ENCODE measurements at places on chromosomes 1 and 21. TPM values are rescaled to one million over a fixed set of nuclear protein-coding genes. Genes with fewer than 3 reads are reported as not detected.

GRCh38 chr1:219113261-219113660 is 60.4 kb upstream of the LYPLAL1 start:
- H3K4me3 ChIP-seq: no peak overlapping the region
- H3K27ac ChIP-seq: no peak overlapping the region
- no peaks in the 10 kb centered on the region for H3K4me1 ChIP-seq
- H3K36me3 ChIP-seq: no peaks in the 10 kb centered on the region
- no peak for DNase-seq

Gene HPDL
- total RNA-seq: 10.3 TPM

GRCh38 chr1:54559111-54559548 is 11.1 kb downstream of the ACOT11 start:
- peaks cover 8% of the 10 kb centered on the region for H3K27me3 ChIP-seq
- no peak overlapping the region for H3K27ac ChIP-seq
- no peaks in the 10 kb centered on the region for H3K36me3 ChIP-seq
- peak; percentile 17 for DNase-seq

DNA sequence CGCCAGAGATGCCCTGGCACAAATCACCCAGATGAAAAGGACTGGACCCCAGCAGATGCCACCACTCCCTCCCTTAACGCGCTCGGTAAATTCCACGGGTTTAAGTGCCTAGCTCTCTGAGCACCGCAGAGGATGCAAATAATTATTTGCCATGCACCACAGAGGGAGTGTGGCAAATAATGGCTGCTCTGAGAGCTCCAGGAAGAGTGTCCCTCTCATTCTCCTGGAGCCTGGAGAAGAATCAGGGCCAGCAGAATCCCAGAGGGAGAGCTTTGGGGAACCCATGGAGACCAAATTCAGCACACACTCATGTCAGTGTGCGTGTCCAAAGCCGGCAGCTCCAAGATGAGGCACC is 667 bp downstream of the HHIPL2 start:
- DNase-seq: no peak
- no peaks in the 10 kb centered on the region for H3K4me1 ChIP-seq
- no peaks in the 10 kb centered on the region for H3K36me3 ChIP-seq
- no peak overlapping the region for H3K27ac ChIP-seq
- no peak overlapping the region for H3K4me3 ChIP-seq

Gene OR10R2
- total RNA-seq: not detected

Gene KAZN
- total RNA-seq: 0.91 TPM

DNA sequence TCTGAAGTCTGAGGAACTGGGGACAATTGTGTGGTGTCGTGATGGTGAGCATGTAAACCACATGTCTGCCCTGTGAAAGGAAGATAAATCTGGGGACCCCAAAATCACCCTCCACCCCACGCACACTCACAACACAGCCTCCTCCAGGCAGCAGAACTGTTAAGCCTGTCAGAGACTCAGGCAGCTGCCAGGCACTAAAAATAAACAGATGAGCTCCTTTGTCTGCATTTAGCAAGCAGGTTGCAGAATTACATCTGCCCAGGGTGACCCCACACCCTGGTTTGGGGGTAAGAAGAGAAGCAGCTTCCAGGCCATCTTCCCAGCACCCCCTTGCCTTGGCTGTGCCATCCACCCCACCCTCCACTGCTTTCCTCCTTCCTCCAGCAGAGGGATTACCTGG is 119.1 kb upstream of the RUNX3 start:
- H3K36me3 ChIP-seq: no peaks in the 10 kb centered on the region
- no peak overlapping the region for H3K27ac ChIP-seq
- no peak for DNase-seq
- no peaks in the 10 kb centered on the region for H3K4me1 ChIP-seq

DNA sequence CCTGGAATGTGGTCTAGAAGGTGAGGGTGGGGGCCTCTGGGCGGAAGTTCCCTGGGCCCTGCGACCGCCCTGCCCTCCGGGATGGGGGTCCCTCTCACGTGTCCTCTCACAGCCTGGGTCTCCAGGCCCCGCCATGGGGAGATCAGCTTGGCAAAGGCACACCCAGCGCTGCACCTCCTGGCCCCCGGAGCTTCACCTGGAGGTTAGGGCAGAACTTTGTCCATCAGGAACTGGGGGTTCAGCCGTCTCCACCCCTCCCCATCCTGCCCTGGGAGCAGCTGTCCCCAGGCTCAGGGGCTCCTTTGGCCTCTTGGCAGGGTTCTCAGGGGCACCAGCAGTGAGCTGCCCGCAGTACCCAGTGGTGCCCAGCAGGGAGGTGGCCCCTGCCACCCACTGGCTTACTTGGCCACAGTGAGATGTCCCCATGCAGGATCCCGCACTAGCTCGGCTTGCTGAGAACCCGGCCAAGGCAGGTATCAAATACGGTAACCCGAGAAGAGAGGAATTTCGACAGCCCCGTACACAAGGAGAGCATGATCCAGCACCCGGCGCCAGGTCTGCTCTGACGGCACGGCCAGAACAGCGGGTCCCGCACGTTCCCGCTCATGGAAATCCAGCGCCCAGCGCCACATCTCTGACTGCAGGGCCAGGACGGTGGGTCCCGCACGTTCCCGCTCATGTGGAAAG is 36.7 kb downstream of the RRP1 start:
- H3K27me3 ChIP-seq: peaks cover 21% of the 10 kb centered on the region
- no peak overlapping the region for H3K27ac ChIP-seq
- H3K4me1 ChIP-seq: peaks cover 8% of the 10 kb centered on the region
- no peak overlapping the region for H3K4me3 ChIP-seq
- H3K36me3 ChIP-seq: no peaks in the 10 kb centered on the region
- no peak for DNase-seq

DNA sequence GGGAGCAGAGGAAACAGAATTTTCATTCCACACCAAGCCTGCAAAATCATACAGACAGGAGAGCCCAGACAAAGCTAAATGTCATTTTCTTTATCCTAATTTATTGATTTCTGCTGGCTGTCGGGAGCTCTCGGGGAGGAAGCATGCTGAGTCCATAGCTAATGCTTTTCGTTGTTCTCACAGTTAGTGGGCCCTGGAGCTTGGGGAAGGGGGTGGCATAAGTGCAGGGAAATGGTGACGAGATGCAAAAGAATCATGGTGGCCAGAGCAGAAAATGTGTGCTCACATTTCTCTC is 202.4 kb downstream of the TOMM20 start:
- H3K27ac ChIP-seq: peak overlapping the region; percentile 95
- H3K4me1 ChIP-seq: peaks cover 47% of the 10 kb centered on the region
- no peak for DNase-seq
- peaks cover 12% of the 10 kb centered on the region for H3K36me3 ChIP-seq
- peak overlapping the region; percentile 68 for H3K4me3 ChIP-seq

Gene CNTN2
- not detected for total RNA-seq

Gene ALX3
- not detected for total RNA-seq

- H3K4me1 ChIP-seq: no peaks in the 10 kb centered on the region
- H3K36me3 ChIP-seq: peaks cover 38% of the 10 kb centered on the region
- DNase-seq: no peak
Observed at GRCh38 chr21:32757804-32758203, 13.8 kb downstream of the PAXBP1 start.

Gene EPB41
- total RNA-seq: 162 TPM

Gene KANK4
- not detected for total RNA-seq

Gene CRTC2
- total RNA-seq: 115 TPM

Gene PGLYRP3
- not detected for total RNA-seq
